ENCODE measurements at places on chromosomes 7 and 10.

GRCh38 chr10:126906704-126907422, 1.6 kb downstream of the DOCK1 start:
- peak; percentile 63 for DNase-seq

DNA sequence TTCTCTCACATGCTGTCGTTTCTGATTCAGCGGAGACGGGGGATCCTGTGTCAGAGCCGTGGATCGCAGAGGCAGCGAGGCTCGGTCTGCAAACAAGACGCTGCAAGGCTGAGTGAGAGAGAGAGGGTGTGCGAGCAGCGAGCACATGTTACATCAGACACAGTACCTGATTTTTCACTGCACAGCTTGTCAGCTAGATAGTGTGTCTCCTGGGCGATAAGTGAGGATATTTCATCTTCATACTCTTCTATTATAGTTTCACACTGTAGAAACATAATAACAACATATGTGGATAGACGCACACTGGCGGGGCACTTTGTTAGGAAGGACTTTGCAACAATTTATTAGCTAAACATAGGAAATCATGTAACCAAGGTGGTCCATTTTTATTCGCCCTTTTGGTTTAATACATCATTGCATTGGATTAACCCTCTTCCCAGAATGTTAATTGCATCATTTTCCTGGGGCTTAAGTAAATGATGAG, 39.5 kb downstream of the CNPY1 start:
- no peak for DNase-seq

GRCh38 chr10:132542086-132542775, 4.6 kb downstream of the INPP5A start:
- DNase-seq: no peak

- DNase-seq: no peak
These were observed 29.6 kb downstream of the INPP5F start for GRCh38 chr10:119755446-119755845.

- no peak for DNase-seq
These were observed 2.7 kb upstream of the JCAD start for GRCh38 chr10:30062090-30062489.

GRCh38 chr7:74018246-74018895, 9.6 kb upstream of the ELN start:
- no peak for DNase-seq

Data from myocyte (in vitro differentiated cells).